T-helper 22 cell (primary cell): ENCODE measurements at places on chromosomes 5 and 9.

GRCh38 chr5:58259685-58260152, 200.2 kb downstream of the PLK2 start:
- DNase-seq, result no peak

GRCh38 chr9:77945798-77946197, 85.8 kb downstream of the GNAQ start:
- DNase-seq, result no peak

DNA sequence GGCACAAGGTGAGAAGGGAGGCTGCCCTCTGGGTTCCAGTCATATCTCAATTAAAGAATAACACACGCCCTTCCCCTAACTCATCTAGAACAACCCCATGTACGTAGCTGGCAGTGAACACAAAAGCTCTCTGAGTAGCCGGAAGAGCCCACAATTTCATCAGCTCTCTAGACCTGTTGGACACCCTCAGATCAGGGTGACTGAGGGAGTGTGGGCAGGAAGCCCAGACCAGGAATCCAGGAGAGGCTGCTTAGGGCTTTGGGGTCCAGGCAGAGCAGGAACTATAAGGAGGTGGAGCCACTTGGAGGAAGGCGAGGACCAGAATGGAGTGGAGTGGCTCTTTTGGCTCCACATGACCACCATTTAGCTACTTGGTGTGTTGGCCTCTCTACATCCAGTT, 237.4 kb downstream of the NR3C1 start:
- DNase-seq, result no peak

DNA sequence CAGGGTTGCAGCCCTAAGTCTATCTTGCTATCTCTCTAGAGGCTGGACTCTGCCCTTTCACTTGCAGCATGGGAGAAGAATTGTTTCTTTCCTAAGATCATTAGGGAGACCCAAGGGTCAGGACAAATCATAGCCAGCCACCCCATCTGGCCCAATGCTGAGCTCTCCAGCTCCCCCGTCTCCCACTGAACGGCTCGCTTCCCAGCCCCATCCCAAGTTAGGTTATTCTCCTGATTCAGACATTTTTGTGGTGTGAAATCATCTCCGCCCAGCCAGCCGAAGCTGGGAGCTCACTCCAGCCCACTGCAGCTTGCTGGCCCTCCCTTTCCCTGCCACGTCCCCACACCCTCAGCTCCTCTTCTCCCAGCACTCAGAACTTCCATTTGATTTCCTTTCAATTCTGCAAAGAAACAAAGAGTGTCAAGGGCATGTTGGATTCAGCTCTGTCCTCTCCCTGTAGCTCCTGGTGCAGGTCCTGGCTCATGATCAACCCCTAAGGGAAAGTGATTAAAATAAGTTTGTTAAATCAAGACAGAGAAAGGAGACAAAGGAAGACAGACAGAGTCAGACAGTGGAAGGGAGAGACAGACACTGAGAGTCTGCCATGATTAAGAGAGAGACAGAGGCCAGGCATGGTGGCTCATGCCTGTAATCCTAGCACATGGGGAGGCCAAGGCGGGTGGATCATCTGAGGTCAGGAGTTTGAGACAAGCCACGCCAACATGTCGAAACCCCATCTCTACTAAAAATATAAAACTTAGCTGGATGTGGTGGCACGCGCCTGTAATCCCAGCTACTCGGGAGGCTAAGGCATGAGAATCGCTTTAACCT, 12.6 kb upstream of the SPARC start:
- DNase-seq, result no peak

DNA sequence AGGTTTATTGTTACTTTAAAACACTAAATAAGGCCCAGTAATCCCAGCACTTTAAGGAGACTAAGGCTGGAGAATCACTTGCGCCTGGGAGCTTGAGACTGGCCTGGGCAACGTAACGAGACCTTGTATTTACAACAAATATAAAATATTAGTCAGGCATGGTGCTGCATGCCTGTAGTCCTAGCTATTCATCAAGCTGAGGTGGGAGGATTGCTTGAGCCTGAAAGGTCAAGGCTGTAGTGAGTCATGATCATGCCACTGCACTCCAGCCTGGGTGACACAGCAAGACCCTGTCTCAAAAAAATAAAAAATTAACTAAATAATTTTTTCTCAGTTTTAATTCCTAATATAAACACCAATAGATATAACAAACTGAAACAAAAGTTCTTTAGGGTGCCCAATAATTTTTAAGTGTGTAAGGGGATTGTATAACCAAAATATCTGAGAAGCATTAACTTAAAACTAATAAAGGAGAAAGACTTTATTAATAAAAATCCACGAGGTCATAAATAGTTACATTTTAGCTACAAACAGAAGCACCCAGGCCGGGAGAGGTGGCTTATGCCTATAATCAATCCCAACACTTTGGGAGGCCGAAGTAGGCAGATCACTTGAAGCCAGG, 32.7 kb downstream of the FAM13B start:
- no peak for DNase-seq

DNA sequence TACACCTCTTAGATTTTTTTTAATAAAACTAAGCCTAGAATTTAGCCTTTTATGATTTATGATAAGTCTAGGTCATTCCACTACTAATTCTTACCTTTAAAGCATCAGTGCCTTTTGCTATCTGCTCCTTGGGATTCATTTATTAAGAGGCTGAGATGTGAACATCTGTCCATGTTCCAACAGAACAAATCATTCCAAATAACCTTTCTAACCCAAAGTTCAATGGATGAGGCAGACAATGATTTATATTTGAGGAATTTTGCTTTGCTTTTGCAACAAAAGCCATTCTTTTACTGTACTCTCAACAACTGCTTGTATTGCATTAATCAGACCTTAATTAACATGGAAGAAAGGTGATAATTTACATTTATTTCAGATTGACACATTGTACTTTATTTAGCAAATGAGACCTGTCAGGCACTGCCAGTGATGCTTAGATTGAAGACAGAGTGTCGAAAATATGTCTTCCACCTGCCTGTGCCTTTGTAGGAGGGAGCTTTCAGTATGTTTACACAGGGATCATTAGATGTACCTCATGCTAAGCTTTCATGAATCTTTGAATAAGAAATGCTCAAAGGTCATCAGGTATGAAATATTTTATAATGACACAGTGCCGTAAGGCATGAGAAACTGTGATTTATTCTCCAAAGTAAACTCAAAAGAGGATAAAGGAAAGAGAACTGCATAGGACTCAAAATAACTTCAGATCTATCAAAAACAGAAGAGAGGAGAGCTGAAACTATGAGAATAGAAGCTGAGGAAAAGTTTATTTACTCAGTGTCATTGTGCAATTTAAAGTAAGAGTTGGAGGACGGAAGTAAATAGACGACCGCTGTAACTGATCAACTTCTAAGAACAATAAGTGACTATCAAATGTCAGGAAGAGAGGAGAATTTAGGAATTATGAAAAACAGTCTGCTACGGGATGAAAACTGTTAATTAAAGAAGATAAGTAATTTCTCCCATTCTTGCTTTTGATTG, 36.7 kb upstream of the IZUMO3 start:
- DNase-seq, result no peak

- DNase-seq, result no peak
These were observed 115.9 kb downstream of the DROSHA start for GRCh38 chr5:31415960-31416359.

DNA sequence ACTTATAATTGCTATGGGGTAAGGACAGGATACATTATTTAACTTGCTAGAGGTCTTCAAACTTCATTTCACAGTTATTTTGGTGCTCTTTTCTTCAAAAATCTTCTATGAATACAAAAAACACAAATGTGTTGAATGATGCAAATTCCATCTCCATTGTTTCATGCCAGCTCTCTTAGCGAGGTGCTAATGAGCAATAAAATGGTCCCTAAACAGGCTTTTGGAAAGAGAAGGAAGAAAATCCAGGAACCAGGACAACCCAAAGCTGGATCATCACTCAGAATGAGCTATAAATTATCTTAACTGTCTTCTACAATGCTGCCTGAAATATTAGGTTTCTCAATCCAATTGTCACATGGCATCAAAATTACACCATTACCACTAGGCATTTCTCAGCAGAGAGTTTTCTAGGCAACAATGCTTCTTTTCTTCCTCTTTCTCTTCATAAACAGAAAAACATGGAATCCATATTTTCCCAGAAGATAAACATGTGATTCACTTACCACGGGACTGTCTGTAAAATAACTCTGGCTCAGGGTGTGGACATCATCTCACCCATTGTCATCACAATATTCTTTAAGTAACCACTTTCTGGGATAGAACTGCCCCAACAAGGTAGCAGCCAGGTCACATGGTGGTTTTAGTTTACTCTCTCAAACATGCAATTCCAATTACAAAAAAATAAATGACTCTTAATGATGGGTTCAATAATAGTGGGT, 249.4 kb downstream of the NPR3 start:
- no peak for DNase-seq

- DNase-seq, result no peak
These were observed 23.9 kb downstream of the SRP19 start for GRCh38 chr5:112885001-112885400.

- no peak for DNase-seq
These were observed 23.7 kb downstream of the FPGS start for GRCh38 chr9:127826253-127826913.

DNA sequence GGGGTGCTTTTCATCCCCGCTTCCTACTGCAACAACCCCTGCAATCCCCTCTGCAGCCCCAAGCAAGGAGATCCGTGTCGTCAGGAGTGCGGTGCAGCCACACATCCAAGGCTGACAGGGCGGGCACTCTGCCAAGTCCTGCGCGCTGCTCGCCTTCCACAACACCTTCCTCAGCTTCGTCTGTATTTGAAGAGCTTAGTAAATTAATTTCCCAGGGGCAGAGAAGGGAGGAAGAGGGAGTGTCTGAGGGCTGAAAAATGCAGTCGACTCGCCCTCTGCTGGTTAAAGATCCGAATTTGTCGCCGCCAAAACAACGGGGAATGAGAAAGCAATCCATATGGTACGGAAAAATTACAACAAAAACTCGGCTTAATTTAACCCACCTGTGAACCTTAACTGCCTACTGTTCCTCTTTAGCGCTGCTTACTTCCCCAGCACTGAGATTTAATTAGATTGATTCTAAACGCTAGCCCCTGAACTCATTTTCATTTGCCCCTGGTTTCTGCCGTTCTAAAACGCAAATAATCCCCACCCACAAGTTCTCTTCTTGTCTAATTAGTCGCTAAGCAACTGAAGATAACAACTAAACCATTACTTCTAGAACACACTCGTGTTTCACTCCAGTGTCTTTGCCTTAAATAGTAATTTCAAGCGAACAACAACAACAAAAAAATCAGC, 10.9 kb upstream of the PCDHB1 start:
- no peak for DNase-seq

DNA sequence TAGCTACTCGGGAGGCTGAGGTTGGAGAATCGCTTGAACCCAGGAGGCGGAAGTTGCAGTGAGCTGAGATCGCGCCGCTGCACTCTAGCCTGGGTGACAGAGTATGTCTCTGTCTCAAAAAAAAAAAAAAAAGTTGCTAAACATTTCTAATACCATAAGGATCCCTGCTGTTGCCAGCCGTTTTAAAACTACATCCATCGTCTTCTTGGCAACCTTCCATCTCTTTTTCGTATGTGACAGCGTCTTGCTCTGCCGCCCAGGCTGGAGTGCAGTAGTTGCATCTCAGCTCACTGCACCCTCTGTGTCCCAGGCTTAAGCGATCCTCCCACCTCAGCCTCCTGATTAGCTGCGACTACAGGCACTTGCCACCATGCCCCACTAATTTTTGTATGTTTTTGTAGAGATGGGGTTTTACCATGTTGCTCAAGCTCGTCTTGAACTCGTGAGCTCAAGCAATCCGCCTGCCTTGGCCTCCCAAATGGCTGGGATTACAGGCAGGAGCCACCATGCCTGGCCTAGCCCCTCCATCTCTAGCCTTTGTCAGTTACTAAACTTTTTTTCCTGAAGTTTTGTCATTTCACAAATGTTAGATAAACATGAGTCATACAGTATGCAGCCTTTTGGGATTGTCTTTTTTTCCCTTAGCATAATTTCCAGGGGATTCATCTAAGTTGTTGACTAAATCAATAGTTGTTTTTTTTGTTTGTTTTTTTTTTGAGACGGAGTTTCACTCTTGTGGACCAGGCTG, 13.5 kb downstream of the NSD1 start:
- no peak for DNase-seq

- DNase-seq, result no peak
These were observed 110.4 kb upstream of the FAM174A start for GRCh38 chr5:100424787-100425186.

GRCh38 chr5:160500786-160501779, 79.4 kb downstream of the PTTG1 start:
- DNase-seq, result no peak

GRCh38 chr9:133664173-133665050, 28.2 kb downstream of the DBH start:
- no peak for DNase-seq

DNA sequence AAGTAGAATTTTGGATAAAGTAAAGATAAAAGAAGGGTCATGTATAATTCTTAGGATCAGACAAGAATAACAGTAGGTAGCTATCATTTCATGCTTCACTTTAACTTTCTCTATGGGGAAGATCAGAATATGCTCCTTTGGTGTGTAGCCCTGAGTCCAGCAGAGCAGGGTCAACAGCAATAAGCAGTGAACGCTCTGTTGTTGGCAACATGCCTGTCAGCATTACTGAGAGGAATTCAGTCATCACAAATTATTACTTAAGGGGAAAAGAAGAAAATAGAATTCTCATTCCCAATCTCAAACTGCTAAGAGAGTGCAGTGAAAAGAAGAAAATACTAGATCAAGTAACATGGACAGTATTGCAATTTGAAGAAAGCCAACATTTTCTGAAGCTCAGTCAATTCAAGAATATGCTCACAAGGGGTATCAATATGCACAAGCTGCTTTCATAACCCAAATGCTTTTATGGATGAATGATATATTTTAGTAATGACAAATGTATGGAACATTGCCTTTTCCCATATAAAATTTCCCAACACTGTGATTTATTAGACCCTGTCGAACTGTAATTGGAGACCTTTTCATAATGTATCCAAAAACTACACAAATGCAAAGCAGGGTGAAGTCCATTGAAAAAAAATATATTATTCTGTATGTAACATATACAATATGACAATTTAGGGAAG, 1359.4 kb downstream of the EFNA5 start:
- no peak for DNase-seq

DNA sequence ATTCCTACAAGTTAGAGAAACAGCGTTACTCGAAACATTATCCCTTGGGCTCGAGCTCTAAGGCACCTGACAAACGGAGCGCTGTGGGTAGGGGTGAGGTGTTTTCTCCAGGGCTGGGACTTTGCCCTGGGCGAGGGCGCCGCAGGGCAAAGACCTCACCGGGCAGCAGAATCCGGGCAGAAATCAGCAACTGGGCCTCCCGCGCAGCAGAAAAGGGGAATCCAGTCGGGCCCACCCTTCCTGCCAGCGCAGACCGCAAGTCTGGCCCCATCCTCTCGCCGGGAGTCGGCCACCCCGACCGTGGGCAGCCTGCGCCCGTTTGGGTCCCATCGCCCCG, 430 bp upstream of the MSH3 start:
- DNase-seq, result peak; percentile 1

DNA sequence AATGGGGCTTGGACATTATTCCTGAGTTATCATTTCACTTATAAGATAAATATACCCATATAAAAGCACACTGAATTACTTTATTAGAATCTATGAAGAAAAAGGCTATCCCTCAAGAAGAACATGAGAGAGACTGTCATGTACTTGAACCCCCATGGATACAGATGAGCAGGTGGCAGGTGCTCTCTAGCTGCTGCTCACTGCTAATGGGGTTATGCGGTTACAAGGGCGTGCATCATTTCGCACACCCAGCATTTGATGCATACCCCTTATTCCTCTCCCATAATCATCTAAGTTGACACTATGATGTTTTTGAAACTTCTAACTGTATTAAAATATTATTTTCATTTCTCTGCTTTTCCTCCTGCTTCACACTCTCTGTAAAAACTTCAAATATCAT, 16.4 kb downstream of the ITK start:
- DNase-seq, result peak; percentile 53
